ENCODE measurements at places on chromosomes 2 and 18.

GRCh38 chr2:230915319-230915718 lies 9.7 kb downstream of the GPR55 start:
- no peak for DNase-seq

DNA sequence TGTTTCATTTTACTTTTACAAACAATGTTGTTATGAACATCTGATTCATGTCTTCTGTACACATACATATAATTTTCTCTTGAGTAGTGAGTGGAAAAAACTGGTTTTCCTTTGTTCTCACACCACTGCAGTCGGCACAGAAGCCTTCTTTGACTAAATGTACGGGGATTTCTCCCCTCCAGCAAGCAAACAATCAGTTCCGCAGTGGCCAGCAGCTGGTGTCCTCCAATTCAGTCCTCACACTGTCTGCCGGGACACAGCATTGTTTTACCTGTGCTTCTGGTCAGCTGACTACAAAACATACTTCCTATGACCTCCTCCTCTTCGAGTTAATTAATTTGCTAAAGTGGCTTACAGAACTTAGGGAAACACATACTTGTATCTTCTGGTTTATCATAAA lies 202.8 kb downstream of the WDR7 start:
- DNase-seq: no peak

DNA sequence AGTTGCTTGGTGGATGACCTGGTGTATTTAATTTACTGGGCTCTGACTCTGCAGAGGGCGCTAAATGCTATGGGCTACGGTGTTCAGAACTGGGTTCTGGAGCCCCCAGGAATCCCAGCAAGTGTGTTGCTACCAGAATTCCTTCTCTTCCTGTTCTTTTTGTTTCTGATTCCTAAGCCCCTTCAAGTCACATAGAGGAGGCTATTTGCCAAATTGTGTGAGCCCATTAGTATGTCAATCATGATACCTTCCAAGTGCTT lies 358.2 kb upstream of the SPRED2 start:
- no peak for DNase-seq

- DNase-seq: peak; percentile 36
Measured at GRCh38 chr2:28445448-28446258, 50.2 kb upstream of the PLB1 start.

DNA sequence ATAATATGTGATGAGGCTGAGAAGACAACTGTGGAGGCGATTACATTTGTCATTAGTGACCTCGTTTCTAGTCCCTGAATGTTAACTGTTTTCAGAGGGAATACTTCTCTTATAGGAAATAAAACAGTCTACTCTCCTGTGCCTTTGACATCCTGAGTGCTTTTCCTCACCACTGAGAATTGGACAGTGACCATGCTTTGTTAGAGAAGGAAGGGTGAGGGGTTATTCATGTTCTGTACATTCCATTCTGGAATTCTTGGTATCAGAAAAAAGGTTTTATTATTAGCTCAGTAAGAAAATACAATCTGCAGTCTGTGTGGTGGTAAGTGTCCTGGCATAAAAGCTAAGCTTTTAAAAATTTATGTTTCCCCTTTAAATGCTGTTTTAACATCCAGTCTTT lies 58.8 kb downstream of the PARD3B start:
- DNase-seq: no peak

DNA sequence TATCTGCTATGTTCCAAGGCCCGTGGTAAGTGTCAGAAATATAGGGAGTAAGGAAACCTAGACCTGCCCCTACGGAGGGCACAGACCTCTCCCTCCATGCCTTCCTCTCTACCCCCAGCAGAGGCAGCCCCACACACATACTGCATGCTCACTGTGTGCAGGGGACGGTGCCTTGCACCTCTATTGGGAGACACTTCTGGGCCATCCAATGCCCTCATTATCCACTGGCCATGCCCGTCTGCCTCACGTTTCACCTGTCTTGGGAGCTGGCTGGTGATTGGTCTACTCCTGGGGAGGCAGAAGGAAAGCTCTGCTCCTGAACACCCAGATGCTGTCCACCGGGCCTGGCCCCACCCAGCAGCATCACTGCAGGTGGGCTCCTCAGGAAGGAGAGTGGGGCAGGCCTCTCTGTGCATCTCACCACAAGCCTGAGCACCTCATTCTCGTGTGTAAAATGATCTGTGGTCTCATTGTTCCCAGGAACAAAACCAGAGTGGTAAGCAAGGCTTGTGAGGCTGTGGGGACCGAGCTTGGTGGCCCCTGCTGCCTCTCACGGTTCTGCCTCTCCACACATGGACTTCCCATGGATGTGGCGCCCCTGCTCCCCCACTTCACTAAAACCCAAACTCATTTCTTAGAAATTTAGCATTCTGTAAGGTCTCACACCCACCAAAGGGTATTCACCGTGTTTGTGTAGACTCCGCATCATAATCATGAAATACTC lies 312.5 kb upstream of the HS6ST1 start:
- DNase-seq: no peak

DNA sequence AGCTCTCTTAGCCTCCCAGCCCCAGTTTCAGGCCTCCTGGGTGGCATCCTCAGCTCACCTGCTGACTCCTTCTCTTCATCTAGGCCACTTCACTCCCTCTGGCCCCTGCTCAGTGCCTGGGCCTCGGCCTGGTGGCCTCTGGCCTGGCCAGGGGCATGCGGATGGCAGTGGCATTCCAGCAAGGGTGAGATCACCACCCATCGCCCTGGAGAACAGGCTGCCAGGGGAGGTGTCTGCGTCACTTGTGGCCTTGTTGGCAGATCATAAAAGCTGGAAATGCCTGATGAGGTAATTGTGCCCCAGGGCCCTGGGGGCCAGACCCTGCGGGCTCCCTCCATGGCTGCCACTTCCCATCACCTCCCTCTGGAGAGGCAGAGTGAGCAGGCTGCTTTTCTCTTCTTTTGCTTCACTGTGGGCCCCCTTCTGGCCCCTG lies 72.5 kb upstream of the SMAD2 start:
- peak; percentile 66 for DNase-seq

DNA sequence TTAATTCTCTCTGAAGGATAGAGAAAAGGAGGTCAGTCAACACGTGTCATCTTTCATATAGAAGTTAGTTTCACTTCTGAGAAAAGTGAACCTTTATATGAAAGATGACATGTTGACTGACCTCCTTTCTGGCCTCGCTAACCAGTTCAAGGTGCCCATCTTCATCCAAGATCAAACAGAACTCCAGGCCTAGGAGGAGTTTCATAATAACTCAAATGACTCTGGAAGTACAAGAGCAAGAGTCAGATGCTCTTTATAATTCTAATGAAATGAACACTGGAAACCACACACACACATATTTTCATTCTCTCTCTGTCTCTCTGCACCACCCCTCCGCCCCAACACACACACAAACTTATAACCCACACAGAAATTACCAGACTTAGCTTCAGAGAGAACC lies 16.3 kb downstream of the ANKRD44 start:
- DNase-seq: no peak

DNA sequence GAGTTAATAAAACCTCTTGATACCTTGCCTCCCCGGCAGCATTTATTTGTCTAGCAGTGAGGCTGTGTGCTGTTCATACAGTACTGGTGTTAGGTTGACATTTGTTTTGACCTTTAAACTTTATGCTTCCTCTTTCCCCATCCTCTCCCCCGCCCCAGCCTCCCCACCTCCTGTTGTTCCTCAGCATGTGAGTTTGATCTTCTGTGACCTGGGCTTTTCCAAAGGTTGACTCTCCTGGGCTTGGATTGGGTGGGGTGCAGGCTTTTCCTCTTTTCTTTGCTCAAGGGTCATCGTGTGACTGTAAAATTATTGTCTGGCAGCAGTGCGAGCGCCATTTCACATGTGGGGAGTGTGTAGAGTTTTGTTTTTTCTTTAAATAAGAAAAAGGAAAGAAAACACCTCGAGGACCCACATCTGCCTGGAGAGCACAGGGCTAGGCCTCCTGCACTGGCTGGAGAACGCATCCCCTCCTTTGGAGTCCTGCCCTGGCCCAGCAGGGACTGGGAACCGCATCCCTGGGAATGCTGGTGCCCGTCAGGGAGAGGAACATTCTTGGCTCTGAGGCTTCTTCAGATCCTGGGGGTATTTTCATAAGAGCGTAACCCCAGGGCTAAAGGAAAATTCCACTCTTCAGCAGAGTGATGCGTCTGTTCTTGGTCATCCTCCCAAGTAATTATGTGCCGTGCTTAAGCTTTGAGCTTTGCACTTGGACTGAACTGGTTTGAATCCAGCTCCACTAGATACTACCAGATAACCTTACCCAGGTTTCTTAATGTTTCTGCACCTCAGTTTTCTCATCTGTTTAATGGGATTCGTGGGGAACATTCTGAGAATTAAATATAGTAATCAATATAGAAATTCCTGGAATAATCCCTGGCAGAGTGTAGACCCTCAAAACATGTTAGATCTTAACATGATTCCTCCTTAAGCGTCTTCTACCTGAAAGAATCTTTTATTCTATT lies 91.5 kb downstream of the SETBP1 start:
- DNase-seq: no peak

DNA sequence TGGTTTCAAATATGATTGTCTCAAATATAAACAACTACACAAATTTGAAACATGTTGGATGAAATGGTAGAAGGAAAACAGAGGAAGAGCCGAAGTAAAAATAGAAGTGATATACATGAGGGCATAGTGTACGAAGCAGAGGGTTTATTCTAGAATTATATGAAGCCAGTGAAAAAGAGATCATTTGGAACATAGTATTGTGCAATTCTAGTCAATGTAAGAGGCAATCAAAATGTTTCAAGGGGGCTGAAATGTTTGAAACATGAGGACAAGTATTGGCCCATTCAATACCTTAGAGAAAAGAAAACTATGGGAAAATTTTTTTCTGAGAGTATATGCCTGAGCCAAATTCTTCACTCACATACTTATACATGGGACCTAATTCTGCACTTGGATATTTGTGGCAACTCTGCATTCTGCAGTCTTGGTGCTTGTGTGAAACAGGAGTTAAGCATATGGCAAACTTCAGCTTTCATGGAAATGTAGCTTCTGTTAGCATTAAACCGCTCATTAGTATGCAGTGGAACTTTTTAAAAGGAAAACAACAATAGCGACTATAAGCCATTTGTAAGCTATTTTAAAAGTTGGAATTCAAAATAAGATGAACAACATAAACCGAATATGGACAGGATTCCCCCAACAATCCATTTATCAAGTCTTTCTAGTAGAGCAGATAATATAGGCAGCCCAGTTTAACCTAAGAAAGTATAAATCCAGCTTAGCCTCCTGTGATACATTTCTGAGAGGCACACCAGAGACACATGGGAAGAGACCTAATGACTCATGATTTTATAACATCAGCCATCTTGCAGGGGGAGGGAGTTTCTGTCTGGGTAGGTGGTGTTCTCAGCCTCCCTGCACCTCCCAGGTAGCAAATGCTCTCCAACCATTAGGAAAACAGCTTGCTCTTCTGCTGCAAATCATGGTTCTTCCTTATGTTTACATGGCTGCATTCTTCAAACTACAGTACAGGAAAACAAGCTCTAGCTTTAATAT lies 197.8 kb downstream of the PAX3 start:
- no peak for DNase-seq

GRCh38 chr2:33583194-33583938 lies 15.7 kb downstream of the FAM98A start:
- DNase-seq: no peak

DNA sequence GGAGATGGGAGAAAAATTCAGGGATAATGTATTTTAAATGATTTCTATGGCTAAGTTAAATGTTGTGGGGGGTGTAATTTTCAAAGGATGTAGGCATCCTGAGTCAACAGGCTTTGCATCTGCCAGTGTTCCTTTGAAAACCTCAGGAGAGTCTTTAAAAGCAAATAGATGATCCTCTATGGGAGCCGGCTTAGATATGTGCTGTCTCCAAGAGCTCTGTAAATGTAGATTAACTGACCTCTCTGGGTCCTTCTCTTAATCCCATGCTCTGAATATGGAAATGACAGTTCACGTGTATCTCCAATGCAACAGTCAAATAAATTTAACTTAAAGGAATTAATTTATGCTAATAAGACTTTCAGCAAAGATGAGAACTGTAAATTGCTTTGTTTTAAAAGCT lies 292.7 kb downstream of the ERBB4 start:
- DNase-seq: no peak

- no peak for DNase-seq
Measured at GRCh38 chr2:155692106-155692505, 640.4 kb downstream of the NR4A2 start.

GRCh38 chr2:198441246-198441645 lies 636.9 kb downstream of the PLCL1 start:
- DNase-seq: no peak

DNA sequence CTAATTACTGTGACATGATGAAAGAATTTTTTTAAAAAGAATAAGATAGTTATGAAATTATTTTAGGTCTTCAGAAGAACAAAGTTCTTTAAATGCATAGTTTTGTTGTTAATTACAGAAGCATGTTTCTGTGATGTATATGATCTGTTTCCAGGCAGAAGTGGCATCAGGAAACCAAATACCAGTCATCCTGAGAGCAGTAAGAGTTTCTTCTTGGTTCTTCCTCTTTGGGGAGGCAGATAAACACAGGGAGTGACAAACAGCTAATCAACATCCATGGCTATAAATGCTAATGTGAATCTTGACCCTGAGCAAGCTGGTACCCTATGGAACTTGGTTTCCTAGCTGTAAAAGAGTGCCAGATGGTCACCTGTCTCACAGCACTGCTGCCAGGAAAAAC lies 29.2 kb downstream of the WIPF1 start:
- no peak for DNase-seq

GRCh38 chr18:28134774-28135173 lies 42.2 kb downstream of the CDH2 start:
- DNase-seq: no peak

- no peak for DNase-seq
Measured at GRCh38 chr2:31863867-31864266, 146.9 kb downstream of the MEMO1 start.

DNA sequence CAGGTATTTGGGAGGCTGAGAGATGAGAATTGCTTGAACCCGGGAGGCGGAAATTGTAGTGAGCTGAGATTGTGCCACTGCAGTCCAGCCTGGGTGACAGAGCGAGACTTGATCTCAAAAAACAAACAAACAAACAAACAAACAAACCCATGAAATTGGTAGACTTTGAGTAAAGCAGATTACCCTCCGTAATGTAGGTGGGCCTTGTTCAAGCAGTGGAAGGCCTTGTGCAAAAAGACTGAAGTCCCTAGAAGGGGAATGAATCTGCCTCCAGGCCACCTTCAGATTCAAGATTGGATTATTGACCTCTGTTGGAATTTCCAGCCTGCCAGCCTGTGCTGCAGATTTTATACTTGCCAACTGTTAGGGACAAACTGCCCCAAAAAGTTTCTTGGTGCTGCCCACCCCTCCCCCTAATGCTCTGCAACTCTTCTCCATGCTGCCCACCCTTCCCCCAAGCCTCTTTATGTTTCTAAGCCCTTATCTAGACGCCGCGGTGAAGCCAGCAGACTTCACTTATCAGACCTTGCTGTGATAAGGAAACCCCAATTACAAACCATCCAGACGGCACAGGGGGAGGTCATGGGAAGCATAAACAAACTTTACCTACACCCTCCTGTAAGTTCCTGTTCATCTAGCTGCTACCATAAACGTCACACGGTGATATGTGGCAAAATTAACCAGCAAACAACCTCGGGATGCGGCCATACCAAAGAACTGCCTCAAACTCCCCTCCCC lies 17.0 kb downstream of the CYP27A1 start:
- no peak for DNase-seq
